ENCODE measurements at places on chromosomes 7 and 10. TPM values are rescaled to one million over a fixed set of nuclear protein-coding genes. Genes with fewer than 3 reads are reported as not detected.

DPYSL4 gene
- total RNA-seq, result 2.3 TPM

FOXP2 gene
- total RNA-seq, result 0.65 TPM

SPDYE8 gene
- total RNA-seq, result not detected

METTL27 gene
- total RNA-seq, result 1.7 TPM

FAM237B gene
- not detected for total RNA-seq

MET gene
- 77.7 TPM for total RNA-seq

Measured in epithelial cell of umbilical artery (primary cell).